ENCODE measurements at places on chromosomes 13 and 19.

GRCh38 chr19:55820037-55820436 lies 11.8 kb downstream of the NLRP11 start:
- no peak for DNase-seq

DNA sequence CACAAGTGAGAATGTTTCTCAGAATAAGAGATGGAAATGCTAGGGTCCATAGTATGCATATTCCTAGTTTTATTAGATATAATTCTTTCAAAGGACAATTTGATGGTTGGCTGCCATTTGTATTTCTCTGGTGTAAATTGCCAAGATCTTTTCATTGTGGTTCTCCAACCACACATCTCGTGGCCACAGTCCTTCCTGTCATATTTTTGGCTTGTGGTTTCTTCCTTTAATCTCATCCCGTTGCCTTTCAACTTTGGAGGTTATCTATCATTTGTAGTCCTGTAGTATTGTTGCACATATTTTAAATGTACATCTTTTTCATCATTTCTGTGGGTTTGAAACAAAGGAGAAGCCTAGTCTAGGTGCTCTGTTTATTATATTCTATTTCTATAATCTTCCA lies 61.2 kb downstream of the WASF3 start:
- DNase-seq: no peak

DNA sequence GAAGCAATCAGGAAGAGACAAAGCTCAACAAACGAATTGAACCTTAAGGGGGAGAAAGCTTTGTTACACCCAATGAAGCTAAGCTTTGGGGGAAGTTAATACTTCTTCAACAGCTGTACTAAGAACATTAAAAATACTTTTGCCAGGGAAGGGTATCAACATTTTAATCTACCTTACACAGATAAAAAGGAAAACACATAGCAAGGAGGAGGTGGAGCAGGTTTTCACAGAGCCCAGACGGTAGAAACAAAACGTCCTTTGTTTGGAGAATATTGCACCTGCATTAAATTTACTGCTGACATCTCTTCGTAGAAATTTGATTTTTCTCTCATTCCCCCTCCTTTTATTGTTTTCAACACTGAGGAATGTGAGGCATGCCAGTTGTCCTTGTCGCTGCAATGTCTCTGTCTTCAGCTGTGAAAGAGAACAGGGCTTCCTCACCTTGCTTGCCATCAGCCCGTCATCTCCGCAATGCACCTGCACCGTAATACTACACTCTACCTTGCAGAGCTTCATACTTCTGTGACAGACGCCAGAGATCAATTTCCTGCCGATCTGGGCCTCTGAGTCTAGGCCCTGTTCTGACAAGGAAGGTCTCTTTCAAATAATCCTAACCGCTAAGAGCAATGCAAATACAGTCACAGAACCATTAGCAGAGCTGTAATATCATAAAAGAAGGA lies 270.8 kb downstream of the SPRY2 start:
- no peak for DNase-seq

DNA sequence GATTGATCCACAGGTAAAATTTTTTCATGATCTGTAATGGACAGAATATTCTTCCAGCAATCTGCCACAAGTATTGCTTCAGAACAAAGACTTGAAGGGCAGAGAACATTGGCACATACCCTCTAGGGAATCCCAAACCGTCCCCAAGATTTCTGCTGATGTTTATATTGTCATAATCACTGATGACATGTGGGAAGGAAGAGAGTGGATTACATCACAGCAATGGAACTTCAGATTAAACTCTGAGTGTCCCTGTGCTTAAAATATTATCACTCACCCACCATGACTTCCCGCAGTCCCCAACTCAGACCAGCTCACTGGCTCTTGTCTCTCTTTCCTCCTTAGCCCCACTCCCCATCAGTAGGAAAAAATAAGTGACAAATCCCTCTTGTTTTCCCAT lies 8.5 kb upstream of the TPT1 start:
- DNase-seq: no peak

GRCh38 chr13:33351319-33351718 lies 65.8 kb upstream of the STARD13 start:
- no peak for DNase-seq

GRCh38 chr13:20258208-20258962 lies 26.3 kb upstream of the GJB6 start:
- DNase-seq: no peak

DNA sequence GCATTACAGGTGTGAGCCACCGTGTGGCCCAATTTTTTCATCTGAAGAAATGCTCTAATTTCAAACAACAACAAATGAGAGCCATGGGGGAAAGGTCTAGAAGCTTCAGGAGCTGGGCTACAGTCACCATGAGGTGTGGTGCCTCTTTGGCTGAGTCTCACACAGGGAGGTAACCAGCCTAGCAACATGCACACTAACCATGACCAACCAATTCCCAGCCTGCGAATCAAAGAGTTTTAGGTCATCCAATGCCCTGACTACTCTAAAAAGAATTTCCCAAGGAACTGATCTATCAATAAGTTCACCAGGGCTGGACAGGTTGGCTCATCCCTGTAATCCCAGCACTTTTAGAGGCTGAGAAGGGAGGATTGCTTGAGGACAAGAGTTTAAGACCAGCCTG lies 29.9 kb downstream of the PBX4 start:
- DNase-seq: no peak

DNA sequence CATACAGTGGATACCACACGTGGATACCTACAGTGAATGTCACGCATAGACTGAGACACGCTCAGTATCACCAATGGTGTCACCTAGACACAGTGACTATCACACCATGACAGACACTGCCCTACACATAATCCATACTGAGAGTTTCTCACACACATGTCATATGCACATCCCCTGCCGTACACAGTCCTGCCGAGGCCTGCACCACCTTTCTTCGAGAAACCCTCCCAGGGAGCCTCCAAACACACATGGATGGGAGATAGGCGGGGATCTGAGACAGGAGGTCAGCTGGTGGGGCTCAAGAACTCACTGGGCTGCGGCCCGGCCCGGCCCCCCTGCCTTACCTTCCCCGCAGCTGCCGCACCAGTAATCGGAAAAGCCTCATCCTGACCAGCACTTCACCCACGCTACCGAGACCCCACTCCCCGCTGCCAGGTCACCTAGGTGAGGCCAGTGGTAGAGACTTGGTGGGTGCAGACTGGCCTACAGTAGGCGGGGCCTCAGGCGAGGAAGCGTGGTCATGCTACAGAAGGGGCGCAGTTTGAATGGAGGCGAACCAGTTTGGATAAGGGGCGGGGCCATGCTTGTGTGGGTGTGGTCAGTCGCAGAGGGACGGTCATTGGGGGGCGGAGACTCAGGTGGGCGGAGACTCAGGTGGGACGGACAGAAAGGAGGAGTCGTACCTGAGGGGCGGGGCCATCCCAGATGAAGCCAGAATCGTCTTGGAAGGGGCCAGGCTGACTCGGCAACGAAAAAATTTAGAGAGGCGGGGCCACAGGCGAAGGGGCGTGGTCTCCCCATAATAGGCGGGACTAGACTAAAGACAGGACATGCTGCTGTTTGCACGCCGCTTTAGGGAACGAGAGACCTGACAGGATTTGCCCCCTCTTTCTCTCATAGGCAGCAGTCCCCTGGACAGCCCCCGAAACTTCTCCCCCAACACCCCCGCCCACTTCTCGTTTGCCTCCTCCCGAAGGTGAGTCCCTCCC lies 2.1 kb downstream of the MAST1 start:
- no peak for DNase-seq

DNA sequence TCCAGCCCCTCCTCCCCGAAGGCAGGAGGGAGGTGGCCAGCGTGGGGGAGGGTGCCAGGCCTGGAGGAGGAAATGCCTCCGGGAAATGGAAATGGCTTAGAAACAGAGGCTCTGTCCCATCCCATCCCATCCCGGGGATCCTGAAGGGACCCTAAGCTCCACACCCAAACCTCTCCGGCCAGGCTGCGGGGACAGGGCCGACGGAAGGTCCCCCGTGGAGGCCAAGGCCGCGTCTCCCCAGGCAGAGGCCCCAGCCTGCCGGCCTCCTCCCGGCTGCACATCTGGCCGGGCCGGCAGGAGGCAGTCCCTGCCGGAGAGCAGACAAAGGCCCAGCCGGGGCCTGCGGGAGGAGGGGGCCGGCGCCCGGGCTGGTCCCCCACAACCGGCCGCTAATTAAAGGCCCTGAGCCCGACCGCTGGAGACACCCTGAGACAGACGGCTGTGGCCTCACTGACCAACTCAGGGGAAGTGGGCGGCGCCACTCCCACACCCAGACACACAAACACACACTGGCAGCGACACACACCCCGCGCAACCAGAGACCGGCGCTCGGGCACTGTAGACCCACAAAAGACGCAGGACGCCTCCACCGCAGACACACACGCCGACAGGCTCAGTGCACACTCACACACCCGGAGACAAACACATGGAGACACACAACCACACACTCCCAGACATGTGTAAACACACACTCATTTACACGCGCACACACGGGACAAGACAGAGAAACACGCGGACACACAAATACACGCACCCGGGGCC lies 1.1 kb downstream of the ADAMTS10 start:
- peak; percentile 36 for DNase-seq

- peak; percentile 57 for DNase-seq
Observed at GRCh38 chr19:12792051-12792852, 966 bp downstream of the JUNB start.

DNA sequence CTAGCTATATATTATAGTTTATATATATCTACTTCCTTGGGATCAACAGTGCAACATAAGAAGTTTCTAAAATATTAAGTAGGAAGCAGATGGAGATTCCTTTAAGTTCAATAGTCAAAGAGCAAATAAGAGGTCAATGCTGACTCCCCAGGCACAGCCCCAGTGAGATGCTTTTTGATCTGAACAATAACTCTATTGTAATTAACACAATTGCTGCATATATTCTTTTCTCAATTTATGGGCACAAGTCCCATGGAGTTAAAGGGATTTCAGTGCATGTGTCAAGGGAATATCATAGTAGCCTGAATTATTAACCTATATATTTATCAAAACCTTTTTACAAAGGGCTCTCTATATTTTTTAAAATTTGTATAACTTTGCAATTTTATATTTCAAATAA lies 180.8 kb downstream of the SPRY2 start:
- DNase-seq: no peak

- no peak for DNase-seq
Observed at GRCh38 chr19:50416034-50416977, 2.4 kb upstream of the SPIB start.

DNA sequence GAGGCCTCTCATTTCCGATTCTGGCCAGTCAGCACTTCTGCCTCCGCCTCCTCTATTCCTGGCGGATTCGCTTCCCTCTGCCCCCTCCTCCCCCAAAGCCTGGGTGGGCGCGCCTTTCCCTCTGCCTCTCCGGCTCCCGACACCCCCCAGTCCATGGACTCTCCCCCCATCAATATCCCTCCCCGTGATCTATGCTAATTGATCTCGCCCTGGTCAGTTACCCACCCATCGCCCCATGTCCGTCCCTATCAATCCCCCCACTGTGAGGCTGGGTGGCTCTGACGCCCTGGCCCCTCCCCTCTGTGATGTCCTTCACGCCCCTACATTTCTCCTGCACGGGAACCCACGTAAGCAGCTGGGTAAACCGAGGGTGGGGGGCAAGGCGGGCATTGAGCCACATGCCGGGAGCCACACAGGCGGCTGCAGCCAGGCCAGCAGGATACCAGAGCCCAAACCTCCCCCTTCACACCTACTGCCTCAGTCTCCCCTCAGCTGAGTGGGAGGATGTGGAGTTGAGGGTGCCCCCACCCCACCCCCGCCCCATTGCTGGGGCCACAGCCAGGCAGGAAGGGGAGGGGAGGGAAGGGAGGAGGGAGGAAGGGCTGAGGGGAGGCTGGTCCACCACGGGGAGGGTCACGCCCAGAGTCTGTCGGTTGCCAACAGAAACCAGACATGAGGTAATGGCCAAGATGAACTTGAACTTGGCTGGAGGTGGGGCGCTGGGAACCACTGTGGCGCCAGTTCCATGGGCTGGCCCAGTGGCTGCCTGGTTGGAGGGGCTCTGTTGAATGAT lies 21.0 kb downstream of the SMIM24 start:
- DNase-seq: peak; percentile 56

DNA sequence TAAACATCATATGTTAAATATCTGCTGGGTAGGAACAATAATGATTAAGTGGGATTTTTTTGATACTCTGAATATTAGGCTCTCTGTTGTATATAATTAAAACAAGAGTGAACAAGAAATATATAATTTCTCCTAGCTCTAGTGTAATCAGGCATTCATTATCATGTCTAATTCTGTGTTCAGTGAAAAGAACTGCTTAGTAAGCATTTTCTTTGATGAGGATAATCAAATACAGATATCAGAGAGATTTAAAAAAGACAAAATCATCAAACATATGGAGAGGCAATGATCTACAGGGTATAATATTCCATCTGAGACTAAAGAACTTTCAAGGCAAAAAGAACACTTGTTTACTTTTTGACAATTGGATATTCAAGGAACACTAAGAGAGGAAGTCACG lies 241.1 kb downstream of the DNAJC15 start:
- no peak for DNase-seq

DNA sequence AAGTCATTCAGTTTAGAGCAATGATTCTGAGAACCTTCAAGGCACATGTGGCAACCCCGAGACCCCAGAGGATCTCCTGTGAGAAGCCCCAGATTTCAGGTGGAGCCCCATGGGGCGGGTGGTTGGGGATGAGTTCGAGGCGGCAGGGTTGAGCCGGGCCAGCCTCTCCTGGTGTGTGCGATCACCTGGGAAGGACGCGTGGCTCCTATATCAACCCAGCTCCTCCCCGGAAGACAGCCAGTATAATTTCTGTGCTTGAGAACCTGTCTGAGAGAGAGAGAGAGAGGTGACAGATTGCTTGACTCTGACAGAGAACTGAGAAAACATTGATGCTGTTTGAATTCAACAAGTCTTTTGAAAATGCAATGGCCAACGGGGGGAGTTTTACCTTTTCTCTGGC lies 89.0 kb downstream of the TEX29 start:
- DNase-seq: no peak

DNA sequence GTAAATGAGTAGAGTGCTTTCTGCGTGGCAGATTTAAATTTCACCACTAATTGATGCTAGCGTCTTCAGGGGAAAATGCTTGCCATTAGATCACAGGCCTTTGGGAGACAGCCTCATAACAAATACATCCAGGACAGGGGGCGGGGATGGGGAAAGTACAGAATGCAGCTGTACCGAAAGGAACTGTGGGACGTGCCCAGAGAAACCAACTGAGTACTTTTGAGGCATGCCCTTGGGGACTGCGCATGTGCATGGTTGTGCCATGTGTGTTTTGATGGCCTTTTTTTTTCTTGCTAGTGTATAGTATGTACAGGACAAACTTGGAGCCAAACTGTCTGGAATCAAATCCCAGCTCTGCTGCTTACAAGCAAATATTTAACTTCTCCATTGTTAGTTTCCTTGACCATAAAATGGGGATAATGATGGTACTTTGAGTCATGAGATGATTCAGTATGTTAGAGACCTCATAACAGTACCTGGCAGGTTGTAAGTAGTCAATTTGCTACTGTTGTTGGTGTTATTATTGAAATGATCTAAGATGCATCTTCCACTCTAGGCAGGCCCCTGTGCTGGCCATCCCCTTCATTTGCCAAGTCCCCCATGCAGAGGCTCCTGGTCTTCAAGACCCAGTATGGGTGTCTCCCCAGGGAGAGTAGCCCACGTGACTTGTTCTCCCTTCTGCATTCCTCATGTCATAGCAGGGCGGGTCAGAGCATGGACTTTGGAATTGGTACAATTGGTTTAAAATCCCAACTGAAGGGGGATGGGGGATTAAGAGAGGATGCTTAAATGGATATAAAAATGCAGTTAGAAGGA lies 68.3 kb upstream of the NPAS1 start:
- DNase-seq: peak; percentile 16

- no peak for DNase-seq
Observed at GRCh38 chr19:33358408-33358807, 15.1 kb upstream of the CEBPG start.

All from amygdala (tissue), 56 donors.